NCI-H446 treated with DMSO at 0.1 percent for 48 hours (cell line): ENCODE measurements at places on chromosomes 3 and 15.

DNA sequence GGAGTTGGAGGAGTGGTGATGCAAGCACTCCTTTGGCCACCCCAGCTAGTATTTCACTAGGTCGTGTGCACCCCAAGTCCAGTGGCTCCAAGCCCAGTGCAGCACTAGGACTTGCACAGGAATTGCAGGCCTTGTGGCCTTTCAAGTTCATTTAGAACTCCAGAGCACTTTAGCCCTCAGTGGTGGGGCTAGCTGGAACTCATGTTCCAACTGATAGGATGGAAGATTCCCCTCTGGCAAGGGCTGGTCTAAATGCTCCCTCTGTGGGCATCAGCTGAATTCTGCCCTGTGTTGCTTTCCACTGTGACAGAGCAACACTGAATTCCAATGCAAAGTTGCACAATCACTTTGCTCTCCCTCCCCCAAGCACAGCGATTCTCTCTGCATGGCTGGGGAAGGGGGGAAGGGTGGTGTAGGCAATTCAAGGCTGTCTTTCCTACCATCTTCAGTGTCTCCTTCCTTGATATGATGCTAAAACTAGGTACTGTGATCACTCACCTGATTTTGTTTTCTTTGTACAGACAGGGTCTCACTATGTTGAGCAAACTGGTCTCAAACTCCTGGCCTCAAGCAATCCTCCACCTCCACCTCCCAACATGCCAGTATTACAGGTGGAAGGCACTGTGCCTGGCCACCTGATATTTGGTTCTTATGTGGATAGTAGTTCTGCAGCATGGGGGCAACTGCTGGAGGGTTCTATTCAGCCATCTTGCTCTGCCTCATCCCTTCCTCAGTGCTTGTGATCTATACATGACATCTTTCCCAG, 10.3 kb downstream of the USF3 start:
- DNase-seq: no peak

DNA sequence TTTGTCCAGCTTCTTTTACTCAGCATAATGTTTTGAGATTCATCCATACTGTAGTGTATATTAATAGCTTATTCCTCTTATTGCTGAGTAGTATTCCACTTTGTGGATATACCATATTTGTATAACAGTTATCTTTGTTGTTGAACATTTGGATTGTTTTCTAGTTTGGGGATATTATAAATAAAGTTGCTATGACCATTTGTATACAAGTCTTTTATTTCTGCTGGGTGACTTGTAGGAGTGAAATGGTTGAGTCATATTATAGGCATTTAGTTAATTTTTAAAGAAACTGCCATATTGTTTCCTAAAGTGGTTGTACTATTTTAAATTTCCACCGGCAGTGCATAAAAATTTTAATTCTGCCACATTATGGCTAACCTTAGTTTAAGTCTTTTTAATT, 53.4 kb downstream of the RPL39L start:
- DNase-seq: no peak

DNA sequence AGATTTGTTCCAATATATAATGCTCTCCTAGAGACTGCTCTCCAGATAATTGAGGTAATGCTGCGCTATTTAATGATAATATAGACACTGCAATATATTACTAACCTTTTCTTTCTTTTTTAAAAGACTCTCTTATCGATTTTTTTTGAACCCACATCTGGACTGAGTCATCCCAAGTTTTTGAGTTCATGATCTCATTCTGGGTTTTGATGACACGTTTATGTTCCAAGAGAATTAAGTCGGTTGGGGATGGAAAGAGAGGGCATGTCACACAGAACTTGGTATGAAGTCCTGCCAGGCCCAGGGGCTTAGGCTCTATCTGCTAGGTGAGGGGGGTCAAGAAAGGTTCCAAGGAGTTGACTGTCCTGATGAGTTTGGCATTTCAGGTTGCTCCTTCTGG, 431.1 kb downstream of the MFSD1 start:
- DNase-seq: no peak

DNA sequence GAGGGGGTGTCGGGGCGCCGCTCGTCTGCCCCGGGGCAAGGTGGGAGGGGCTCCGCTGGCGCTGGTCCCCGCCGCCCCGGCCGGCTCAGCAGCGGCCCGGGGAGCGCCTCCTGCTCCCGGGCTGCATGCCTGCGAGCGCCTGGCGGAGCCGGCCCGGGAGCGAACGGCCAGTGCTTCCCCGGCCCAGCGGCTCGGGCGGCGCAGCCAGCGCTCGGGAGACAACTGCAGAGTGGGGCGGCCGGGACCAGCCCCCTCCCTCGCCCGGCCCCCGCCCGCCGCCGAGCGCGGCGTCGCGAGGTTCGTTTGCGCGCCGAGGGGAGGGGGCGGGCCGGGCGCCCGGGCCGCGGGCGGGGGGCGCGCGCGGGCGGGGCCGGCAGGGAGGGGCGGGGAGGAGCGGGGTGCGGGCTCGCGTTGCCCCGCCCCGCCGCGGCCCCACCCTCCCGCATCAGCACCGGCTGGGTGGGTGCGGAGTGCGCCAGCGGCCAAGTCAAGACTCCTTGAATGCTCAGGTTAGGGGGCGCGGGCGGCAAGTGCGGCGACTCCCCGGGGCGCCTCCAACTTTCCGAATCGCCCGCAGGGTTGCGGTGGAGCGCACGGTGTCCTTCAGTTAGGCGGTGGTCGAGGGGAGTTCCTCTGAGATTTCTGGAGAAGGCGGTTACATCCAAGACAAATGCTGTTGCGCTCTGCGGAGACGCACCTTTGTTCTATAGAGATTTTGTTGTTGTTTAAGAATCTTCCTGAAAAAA, at the start of gene RGMA:
Gene RGMA (minus strand): TSS at position 231 of the 746 bp plus-strand sequence. CDS start 279 bp downstream, outside the sequence.
- no peak for DNase-seq

- no peak for DNase-seq
These were observed 76.0 kb upstream of the FAN1 start for GRCh38 chr15:30827625-30828303.

- DNase-seq: no peak
These were observed 843 bp downstream of the CHRNA5 start for GRCh38 chr15:78565951-78566774.

- DNase-seq: no peak
These were observed 2.1 kb upstream of the RHO start for GRCh38 chr3:129526121-129526900.

DNA sequence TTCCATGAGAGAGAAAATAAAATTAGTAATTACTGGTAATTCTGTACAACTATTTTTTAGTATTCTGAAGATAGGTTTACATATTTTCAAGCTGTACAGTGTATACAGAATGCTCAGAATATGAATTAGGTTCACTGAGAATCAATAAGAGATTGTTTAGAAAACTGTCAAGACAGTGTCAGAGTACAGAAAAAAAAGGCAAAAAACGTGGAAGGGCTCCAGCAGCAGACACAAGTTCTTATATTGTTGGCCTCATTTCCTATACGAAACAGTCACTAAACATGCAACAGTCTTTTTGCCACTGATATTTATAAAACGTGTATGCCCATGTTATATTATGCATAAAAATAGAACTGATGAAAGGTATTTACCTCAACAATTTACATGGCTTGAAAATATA, 103.9 kb downstream of the ISL2 start:
- no peak for DNase-seq

GRCh38 chr15:75416584-75416983, 34.9 kb downstream of the SIN3A start:
- DNase-seq: no peak

GRCh38 chr3:72238010-72238691, 453.2 kb upstream of the PROK2 start:
- no peak for DNase-seq

DNA sequence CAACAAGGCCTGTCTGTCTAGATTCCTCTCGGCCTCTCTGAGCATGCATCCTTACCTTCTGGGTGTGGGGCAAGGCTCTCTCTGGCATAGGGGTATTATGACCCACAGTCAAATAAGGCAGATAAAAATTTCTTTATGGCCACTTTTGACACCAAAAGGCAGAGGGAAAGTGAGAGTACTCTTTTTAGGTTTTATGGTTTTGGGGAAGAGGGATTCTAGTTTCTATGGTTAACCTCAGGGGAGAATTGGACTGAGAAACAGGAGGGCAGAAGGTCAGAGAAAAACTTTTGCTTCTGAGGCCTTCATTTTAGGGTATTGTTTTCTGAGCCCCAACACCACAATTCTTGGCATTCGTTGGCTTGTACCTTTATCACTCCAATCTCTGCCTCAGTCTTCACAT, 70.0 kb upstream of the CCDC54 start:
- no peak for DNase-seq

- no peak for DNase-seq
These were observed 92.8 kb downstream of the DUT start for GRCh38 chr15:48423896-48424475.

- DNase-seq: peak; percentile 67
These were observed 45.6 kb downstream of the DCBLD2 start for GRCh38 chr3:98855806-98856400.

DNA sequence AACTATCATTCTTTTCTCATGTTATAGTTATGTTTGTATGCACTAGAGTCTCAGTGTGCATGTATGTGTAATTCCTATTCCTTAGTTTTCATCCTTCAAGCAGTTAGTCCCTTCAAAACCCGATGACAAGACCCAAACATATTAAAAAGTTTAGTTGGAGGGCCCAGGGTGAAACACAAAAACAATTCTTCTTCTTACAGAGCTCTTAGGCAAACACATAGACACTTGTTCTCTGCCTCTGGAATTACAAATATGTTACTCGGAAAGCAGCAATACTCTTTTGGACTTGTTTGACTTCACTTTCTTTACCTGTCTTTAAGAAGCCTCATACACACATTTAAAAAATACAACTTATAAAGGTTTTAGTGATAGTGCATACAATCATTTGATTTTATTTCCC, 763 bp upstream of the CNTN6 start:
- no peak for DNase-seq

GRCh38 chr3:126078866-126079265, 5.1 kb downstream of the SLC41A3 start:
- DNase-seq: no peak

DNA sequence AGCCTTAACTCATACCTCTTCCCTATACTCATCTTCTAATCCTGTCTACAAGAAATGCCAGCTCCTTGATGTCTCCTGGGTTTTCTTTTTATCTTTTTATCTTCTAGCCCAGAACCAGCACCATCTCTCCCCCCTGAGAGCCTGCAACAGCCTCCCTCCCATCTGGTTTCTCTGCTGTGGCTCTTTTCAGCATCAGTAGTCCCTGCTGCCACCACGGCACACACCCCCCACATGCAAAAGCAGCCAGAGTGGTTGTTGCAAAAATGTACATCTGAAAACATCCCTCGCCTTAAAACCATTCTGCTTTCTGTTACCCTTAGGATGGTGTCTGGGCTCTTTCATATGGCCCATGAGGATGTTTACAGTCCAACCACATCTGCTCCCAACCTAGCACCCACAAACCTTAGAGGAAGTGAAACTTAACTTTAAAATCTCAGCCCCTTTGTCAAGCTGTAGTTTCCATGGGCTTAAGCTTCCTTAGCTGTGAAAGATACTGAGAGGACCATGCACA, 775 bp downstream of the TTC21A start:
- DNase-seq: no peak

- peak; percentile 63 for DNase-seq
These were observed 58.8 kb downstream of the TNIK start for GRCh38 chr3:171401432-171401831.

- no peak for DNase-seq
These were observed 231.8 kb upstream of the THRB start for GRCh38 chr3:24726423-24726822.

DNA sequence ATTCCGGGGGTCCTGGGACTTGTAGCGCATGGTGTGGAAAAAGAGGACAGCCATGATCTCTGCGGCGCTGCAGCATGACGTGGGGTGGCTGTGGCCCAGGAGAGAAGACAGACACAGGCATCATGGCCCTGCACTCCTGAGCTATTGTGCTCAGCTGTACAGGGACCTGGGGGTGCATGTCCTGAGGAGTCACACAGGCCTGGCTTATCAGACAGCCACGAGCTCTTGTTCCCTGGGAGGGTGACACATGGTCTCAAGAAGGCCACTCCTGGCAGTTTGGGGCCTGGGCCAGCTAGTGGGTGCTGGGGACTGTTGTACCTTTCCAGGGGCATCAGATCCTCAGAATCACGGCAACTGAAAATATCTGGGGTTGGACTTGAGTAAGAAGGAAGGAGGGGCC, 13.7 kb downstream of the TKT start:
- DNase-seq: no peak

GRCh38 chr3:32584660-32585059, 14.0 kb upstream of the DYNC1LI1 start:
- DNase-seq: no peak

- DNase-seq: peak; percentile 10
These were observed 40.9 kb downstream of the UACA start for GRCh38 chr15:70722266-70723121.

DNA sequence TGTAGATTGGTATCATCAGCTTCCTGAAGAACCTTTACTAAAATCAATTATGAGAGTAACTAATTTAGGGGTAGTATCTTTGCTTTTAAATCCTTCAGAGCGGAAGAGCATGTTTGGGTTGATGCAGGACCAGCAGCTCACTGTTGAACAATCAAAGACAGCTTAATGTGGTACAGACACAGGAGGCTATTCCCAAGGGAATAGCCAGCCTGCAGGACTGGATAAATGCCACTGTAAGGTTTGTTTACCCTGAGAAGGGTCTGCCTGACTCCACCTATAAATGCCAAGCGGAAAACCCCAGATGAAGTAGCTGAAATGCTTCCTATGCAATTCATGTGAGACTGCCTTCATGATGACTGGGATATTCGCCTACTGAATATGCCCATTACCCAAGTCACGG, 16.0 kb upstream of the STAC start:
- DNase-seq: no peak

DNA sequence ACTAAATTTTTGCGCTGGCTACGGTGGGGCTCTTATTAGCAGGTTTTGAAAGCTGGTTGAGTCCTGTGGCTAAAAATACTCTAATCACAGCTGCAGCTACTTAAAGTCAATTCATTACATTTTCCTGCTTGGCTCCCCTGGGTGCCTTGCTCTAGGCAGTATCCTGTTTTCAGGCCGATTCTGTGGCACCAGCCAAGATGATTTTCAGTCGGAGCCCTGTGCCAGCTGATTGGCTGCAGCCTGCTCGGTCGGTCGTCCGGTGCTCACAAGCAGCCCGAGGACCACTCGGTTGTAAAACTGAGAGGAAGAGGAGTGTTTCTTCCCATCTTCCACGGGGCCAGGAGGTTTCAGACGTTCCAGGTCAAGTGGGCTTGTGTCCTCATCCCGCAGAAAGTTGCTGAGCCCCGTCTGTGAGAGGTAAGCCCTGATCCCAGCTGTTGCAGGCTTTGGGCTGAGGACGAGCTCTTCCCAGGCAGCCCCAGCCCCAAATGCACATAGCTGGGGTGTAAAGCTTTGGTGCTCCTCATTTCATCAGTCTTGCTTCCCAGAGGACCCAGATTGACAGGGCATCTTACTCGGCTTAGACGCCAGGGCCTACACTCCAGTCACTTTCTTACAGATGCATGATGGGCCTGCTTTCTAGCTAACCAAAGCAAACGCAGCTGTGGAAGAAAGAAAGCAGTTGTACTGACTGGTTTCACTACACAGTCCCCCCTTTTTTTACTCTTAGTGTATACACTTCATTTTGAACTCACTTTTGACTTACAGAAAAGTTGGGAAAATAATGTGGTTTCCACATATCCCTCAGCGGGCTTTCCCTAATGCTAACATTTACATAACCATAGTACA, 15.9 kb downstream of the LYSMD4 start:
- DNase-seq: no peak
